ENCODE measurements at places on chromosomes 3 and 15.

GRCh38 chr15:66189291-66189690 lies 64.3 kb downstream of the MEGF11 start:
- DNase-seq = no peak

GRCh38 chr3:44961888-44962287 lies 14.1 kb downstream of the ZDHHC3 start:
- DNase-seq = no peak

- DNase-seq = peak; percentile 69
Observed at GRCh38 chr3:170622369-170623159, 36.7 kb upstream of the SLC7A14 start.

- DNase-seq = no peak
Observed at GRCh38 chr3:46407970-46408369, 911 bp downstream of the CCRL2 start.

DNA sequence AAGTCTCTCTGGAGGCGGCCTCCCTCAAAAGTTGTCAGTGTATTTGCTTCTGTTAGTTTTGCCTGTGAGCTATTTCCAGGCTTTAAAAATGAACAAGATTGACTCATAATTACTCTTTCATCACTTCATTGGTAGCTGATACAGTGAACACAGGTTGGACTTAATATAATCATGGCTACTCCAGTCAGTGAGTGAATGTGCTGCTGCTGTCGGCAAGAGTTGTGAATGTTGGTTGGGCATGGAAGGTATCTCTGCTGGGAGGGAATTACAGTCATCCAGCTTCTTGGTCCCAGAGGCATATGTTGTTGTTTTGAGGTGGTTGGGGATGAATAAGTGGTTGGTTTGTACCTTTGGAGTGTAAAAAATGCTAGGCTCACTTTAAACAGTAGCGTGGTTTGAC lies 11.5 kb downstream of the TCF12 start:
- DNase-seq = no peak

DNA sequence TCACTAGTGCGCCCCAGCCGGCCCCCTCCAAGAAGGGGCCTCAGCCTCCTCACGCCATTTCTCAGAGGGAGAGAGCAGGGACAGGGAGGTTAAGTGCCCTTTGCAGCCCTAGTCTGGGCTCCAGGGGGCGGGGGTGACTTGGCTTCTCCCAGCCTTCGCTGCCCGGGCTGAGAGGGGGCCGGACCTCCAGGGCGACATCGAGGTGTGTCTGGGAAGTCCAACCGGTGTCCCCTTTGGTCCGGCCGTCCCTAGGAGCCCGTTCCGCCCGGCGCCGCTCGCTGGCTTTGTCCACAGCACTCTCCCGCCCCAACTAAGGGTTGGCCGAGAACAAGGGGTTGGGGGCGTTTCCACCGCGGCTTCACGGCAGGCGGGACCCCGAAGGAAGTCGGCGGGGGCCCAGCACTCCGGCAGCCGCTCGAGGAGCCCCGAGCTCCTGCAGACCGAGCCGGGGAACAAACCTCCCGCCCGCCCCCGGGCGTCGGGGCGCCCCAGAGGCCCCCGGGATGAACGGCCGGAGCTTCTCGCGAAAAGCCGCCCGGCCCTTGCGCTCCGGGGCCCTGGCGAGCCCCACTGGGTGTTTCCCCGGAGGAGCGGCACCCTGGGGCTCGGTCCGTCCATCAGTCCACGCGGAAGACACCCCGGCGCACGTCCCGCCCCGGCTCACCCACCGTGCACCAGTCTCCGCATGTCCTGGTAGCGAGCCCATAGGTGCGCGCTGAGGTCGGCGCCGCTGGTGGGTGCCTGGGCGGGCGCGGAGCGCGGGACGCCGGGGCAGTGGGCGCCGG lies 627 bp downstream of the NT5DC2 start:
- DNase-seq = no peak

GRCh38 chr15:32108661-32109060 lies 78.3 kb downstream of the CHRNA7 start:
- no peak for DNase-seq

DNA sequence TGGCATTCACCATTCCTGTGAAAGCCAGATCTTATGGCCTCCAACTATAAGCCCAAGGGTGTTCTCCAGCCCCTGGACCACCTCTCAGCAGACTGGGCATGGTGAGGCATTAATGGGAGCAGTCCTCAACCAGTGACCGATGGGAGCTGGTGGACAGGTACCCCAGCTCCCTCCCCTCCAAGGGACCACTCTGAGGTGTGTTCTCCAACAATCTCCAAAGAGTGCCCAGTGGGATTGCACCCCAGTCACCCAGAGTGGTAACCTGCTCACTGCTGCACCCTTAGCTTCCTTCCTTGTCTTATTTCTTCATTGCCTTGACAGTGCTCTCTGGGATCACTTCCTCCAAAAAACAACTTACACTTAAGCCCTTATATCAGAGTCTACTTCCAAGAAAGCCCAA lies 8.2 kb upstream of the ITGA11 start:
- no peak for DNase-seq

DNA sequence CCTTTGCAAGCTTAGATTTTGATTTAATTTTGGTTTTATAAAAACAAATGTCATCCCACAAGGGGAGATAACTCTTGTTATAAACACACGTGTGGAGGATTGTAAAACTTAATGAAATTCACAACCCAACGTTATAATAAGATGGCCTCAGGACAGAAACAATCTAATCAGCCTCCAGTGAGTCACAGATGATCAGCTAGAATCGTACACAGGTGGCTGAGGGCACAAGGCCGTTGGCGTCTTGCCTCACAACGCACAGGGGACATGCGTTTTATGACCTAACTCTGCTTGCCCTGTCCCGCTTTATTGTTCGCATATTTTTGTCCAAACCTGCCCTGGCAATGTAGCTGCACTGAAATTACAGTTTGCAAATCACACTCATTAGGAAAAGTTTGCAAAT lies 121.9 kb upstream of the PDZRN3 start:
- DNase-seq = no peak

GRCh38 chr3:188192034-188192433 lies 38.1 kb downstream of the LPP start:
- no peak for DNase-seq
